Epithelial cell of prostate (primary cell): ENCODE measurements at places on chromosomes 3 and 15.

DNA sequence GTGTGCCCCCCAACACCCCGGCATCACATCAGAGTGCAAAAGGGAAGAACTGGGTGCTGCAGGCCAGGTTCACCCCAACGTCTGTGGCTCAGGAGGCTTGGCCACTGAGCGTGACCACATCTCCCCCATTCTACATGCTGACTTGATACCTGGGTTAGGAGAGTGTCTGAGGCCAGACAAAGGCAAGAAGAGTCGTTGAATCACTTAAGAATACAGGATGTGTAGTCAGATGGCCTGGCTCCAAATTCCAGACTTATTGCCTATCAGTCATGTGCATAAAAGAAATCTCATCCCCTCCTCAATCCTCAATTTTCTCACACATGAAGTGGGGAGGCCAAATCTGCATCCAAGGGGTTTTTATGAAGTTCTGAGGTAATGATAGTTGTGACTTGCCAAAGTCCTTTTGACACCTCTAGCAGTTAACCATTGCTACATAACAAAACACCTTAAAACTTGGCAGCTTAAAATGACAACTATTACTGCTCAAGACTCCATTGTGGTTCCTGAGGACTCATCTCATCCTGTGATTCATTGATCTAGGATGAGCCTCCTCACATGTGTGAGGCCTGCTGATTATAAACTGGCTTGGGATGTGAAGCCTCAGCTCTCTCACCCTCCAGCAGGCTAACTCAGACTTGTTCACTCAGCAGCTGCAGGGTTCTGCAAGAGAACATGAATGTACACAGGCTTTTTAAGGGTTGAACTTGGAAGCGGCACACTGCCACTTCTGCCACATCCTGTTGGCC is 138.8 kb upstream of the TLE3 start:
- peak; percentile 83 for DNase-seq

DNA sequence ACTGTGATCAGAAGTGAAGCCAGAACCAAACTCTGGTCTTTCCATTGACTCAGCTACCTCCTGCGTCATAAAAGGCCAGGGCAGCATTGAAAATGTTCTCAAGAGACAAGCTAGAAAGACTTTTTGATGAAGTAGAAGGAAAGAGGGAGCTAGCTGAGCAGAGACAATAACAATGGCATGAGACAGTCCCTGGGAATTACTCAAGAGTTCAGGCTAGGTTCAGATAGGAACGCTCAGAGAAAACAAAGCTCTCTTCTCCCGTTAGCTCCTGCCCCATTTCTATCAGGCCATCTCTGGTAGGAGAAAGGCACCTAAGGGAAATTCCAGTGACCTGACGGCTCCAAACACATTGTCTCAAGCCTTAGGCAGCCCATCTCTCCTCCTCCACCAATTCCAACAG is 7.0 kb upstream of the OXTR start:
- DNase-seq, result no peak

GRCh38 chr3:9117220-9117619 is 132.2 kb downstream of the SRGAP3 start:
- no peak for DNase-seq

- DNase-seq, result no peak
Measured at GRCh38 chr3:112813723-112814171, 32.9 kb downstream of the CD200R1L start.

DNA sequence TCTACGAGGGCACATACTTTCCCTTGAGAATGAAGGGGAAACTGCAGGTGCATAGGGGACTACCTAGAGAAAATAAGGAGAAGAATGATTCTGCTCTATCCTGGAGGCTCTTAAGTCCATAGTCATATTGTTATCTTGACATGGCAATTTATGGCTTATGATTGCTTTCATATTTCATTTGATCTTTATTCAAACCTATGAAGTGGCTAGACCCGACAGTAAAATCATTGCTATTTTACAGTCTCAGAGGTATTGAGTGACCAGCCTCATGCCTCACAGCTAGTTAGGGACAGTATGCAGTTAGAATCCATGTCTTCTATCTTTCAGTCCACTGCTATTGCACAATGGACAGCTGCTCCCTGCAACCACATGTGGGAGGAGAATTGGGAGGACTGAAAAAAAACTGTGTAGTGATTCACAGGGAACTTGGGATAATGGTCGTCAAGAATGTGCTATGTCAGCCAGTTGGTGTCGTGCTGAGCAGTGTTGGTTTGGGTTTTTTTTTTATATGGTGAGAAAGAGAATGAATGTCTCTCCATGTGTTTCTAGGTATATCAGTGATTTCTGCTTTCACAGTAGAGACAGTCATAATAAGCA is 63.2 kb upstream of the SPPL2A start:
- peak; percentile 31 for DNase-seq

DNA sequence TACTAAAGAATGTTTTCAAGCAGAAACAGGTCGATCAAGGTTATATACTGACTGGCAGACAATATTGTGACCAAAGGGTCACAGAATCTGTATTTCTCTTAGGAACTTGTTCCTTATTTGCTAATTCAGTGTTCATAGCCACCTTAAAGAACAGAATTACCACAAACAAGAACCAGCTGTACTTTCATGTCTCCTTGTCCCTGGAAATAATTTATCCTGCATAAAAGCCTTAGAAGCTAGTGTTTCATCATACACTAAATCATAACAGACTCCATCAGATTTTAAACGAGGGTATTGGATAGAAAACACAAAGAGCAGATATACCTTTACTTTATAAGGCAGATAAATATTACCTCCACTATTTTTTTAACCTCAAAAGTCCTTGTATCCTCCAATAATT is 6.4 kb downstream of the DNAJC19 start:
- DNase-seq, result no peak

- DNase-seq, result no peak
Measured at GRCh38 chr3:169529013-169529412, 134.5 kb downstream of the MECOM start.
